Heart right ventricle (tissue), 16 donors: ENCODE measurements at places on chromosomes 16 and 17. TPM values are rescaled to one million over a fixed set of nuclear protein-coding genes. Genes with fewer than 3 reads are reported as not detected.

The SLC25A11 gene
- 181 TPM for total RNA-seq

The EVI2B gene
- total RNA-seq = 1.2 TPM

The ZMYND15 gene
- total RNA-seq = 0.23 TPM

The PRSS33 gene
- total RNA-seq = not detected

The ERBB2 gene
- total RNA-seq = 89.1 TPM

The KRT9 gene
- not detected for total RNA-seq

The C16orf78 gene
- total RNA-seq = not detected

The ASPHD1 gene
- total RNA-seq = 0.85 TPM

DNA sequence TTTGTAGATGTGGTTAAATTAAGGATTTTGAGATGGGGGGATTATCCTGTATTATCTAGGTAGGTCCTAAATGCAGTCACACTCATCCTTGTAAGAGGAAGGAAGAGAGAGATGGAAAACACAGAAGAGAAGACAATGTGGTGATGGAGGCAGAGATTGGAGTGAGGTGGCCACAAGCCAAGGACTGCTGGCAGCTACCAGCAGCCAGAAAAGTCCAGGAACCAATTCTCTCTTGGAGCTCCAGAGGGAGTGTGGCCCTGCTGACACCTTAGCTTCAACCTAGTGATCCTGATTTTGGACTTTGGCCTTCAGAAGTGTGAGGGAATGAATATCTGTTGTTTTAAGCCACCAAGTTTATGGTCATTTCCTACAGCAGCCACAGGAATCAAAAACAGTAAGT is 18.0 kb downstream of the MAPT start:
- no peak for DNase-seq
- no peaks in the 10 kb centered on the region for H3K4me1 ChIP-seq
- H3K27ac ChIP-seq = no peak overlapping the region
- no peak overlapping the region for H3K4me3 ChIP-seq

- no peaks in the 10 kb centered on the region for H3K36me3 ChIP-seq
- H3K4me1 ChIP-seq = no peaks in the 10 kb centered on the region
- H3K4me3 ChIP-seq = no peak overlapping the region
- no peak overlapping the region for H3K27ac ChIP-seq
Observed at GRCh38 chr17:55172612-55173011, 92.1 kb upstream of the HLF start.

- no peak overlapping the region for H3K27ac ChIP-seq
- peaks cover 79% of the 10 kb centered on the region for H3K4me1 ChIP-seq
- no peak overlapping the region for H3K4me3 ChIP-seq
- DNase-seq = no peak
- H3K27me3 ChIP-seq = no peaks in the 10 kb centered on the region
Observed at GRCh38 chr16:48367441-48368049, 17.7 kb downstream of the SIAH1 start.

GRCh38 chr16:75192606-75193264 is 14.2 kb downstream of the CTRB2 start:
- H3K4me1 ChIP-seq = no peaks in the 10 kb centered on the region
- H3K27ac ChIP-seq = no peak overlapping the region
- no peak overlapping the region for H3K4me3 ChIP-seq
- H3K27me3 ChIP-seq = no peaks in the 10 kb centered on the region

GRCh38 chr17:81037026-81037797 is 2.3 kb downstream of the BAIAP2 start:
- H3K27ac ChIP-seq = peak overlapping the region; percentile 50
- no peak overlapping the region for H3K4me3 ChIP-seq
- no peaks in the 10 kb centered on the region for H3K27me3 ChIP-seq
- DNase-seq = peak; percentile 68
- H3K4me1 ChIP-seq = peaks cover 68% of the 10 kb centered on the region

DNA sequence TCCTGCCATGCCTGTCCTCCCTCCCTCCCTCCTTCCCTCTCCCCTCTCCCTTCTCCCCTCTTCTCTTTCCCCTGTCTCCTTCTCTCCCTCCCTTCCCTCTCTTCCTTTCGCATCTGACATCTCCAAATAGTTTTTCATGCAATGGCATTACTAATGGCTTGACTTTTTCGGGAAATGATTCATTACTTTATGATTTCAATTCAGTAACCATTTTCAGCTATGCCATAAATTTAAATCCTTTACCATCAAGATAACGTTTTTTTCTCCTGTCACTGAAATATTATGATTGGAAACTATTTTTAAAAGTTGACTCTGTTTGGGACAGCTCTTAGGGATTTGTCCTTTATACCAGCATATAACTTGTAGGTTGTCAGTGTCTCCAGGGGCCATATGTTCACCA is 201.0 kb downstream of the WWOX start:
- no peak overlapping the region for H3K4me3 ChIP-seq
- no peaks in the 10 kb centered on the region for H3K4me1 ChIP-seq
- no peak for DNase-seq
- no peaks in the 10 kb centered on the region for H3K27me3 ChIP-seq

DNA sequence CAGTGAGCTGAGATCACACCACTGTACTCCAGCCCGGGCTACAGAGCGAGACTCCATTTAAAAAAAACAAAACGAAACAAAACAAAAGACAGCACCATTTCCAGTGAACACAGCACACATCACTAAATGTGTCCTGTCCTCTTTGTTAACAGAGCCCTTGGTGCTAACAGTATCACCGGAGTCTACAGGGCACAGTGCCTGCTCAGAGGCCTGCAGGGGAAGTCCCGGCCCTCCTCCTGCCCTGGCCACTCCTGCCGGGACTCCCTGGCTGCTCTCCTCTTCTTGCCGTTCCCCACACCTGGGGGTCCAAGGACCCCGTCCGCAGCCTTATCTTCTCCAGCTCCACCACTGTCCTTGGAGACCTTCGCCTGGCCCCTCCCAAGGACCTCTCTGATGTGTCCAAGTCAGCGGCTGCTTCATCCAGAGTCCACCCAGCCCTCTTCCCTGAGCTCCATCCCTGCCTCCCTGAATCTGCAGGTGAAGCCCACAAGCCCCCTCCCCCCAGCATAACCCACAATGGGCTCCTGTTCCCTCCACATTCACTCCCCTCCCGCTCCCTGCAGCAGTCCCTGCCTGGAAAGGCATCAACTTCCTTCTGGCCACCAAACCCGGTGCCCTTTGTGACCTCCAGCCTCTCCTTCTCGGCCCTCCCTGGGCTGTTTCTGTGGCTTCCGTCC is 8.5 kb downstream of the TRPV1 start:
- H3K4me1 ChIP-seq = no peaks in the 10 kb centered on the region
- H3K4me3 ChIP-seq = no peak overlapping the region
- no peaks in the 10 kb centered on the region for H3K27me3 ChIP-seq
- no peaks in the 10 kb centered on the region for H3K36me3 ChIP-seq
- no peak for DNase-seq
- no peak overlapping the region for H3K27ac ChIP-seq

GRCh38 chr16:26729951-26730541 is 336.7 kb upstream of the C16orf82 start:
- H3K4me3 ChIP-seq = no peak overlapping the region
- no peak overlapping the region for H3K27ac ChIP-seq
- H3K4me1 ChIP-seq = no peaks in the 10 kb centered on the region
